ENCODE measurements at places on chromosomes 1 and 21.

- no peak for DNase-seq
Measured at GRCh38 chr1:113002297-113002696, 46.3 kb upstream of the SLC16A1 start.

GRCh38 chr1:155064111-155064831 lies 731 bp downstream of the EFNA4 start:
- DNase-seq, result peak; percentile 46

- DNase-seq, result no peak
Measured at GRCh38 chr1:201732351-201732750, 96.6 kb upstream of the IPO9 start.

GRCh38 chr1:209627027-209627731 lies 25.0 kb downstream of the LAMB3 start:
- DNase-seq, result no peak

DNA sequence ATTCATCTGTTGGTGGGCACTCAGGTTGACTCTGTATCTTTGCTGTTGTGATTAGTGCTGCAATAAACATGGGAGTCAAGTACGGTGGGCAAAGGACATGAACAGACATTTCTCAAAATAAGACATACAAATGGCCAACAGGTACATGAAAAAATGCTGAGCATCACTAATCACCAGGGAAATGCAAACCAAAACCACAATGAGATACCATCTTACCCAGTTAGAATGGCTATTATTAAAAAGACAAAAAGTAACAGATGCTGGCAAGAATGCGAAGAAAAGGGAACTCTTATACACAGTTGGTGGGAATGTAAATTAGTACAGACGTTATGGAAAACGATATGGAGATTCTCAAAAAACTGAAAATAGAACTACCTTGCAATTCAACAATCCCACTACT lies 98.9 kb downstream of the TMEM53 start:
- DNase-seq, result no peak

GRCh38 chr1:89611721-89612120 lies 21.2 kb upstream of the LRRC8C start:
- no peak for DNase-seq

DNA sequence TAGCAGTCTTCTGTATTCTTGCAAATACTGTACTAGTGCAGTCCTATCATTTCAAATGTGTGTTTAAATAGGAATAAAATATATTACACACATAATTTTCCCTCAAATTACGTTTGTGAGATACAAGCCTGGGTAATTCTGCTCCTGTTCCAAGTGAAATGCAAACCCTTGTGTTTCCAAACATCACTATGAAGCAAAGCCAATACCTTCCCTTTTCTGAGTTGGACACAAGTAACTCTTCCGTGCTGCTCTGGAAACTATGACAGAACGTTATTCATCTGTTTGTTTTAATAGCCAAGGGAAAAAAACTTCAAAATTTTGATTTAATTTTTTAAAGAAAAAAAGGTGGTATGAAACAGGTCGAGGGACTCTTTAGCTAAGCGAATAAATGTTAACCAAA lies 73.7 kb upstream of the UBE2U start:
- DNase-seq, result no peak

- DNase-seq, result peak; percentile 88
Measured at GRCh38 chr1:36160949-36161485, 5.1 kb downstream of the MAP7D1 start.

DNA sequence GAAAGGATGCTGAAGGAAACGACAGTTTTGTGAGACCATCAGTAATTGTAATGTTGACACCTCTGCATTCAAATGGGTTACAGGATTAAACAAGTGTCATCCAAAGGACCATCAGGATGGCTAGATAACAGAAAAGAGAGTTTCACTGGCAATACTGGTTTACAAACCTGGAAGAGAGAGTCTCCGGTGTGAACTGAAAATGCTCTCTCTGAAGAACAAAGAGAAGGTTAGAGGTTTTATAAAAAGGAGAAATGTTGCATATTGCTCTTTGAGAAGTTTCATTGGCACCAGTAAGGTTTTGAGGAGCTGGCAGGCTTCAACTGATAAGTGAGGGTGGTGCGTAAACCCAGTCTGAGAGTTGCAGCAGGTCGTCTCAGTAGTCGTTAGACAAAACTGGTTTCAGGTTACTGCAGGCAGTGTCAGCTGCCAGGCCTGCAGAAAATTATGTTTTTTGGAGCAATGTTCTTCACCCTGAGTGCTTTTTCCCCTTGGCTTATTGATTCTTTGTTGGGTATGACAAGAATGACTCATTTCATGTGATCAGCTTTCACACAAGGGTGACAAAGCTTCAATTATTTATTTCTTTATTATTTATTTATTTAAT lies 42.2 kb downstream of the KCNK1 start:
- no peak for DNase-seq

DNA sequence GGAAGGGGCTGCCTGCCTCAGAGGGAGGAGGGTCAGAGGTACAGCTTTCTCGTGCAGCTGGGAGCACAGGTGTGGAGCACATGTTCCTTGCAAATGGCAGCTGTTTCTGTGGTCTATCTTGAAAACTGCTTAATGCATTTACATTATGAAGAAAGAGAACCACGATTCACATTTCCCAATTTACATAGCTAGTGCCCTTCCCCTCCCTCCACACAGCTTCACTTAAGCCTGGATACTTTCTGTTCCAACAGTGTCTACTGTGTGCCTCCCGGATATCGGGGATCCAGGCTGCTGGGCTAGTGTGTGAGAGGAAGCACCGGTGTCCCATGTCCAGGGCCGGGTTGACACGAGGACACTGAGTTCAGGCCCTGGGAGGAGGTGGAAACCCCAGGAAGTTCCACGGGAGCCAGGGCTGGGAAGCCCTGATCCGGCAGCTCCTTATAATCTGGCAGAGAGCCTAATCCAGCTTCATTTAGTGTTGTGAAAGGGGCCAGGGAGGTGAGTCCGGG lies 31.6 kb downstream of the TMCC2 start:
- DNase-seq, result peak; percentile 67

GRCh38 chr1:29033829-29034466 lies 89.8 kb downstream of the TMEM200B start:
- DNase-seq, result no peak

DNA sequence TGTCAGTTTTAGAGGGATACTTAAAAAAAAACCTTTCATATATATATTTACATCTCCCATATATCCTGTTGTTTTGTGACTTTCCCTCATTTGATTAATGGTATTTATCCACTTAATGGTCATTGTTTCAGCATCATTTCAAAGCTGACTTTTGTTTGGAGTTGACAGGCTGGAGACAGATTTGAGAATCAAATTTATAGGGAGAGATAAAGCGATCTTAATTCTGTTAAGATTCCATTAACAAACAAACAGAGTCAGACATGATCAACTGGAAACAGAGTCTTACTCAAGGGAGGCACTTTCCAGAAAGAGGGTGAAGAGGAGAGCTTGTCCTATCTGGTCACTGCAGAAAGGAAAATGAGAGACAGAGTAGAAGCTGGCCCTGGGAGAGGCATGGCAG lies 283.4 kb downstream of the TTLL7 start:
- DNase-seq, result no peak

DNA sequence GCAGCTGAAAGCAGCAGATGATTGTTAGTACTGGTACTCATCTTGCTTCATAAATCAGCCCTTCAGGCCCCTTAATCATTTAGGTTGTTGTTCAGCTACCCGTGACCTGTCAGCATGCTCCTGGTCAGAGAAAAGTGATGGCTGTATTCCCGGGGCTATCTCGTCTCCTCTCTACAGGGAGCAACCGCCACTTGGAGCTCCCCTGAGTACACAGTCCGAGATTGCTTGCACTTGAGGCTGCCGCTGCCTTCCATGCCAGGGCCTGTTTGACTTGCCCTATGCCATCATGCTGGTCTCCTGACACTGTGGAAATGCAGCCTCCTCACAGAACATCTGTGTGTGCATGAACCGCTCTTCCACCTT lies 97.5 kb downstream of the SPATA46 start:
- no peak for DNase-seq

GRCh38 chr1:6634371-6635052 lies 9.8 kb downstream of the THAP3 start:
- DNase-seq, result peak; percentile 91

DNA sequence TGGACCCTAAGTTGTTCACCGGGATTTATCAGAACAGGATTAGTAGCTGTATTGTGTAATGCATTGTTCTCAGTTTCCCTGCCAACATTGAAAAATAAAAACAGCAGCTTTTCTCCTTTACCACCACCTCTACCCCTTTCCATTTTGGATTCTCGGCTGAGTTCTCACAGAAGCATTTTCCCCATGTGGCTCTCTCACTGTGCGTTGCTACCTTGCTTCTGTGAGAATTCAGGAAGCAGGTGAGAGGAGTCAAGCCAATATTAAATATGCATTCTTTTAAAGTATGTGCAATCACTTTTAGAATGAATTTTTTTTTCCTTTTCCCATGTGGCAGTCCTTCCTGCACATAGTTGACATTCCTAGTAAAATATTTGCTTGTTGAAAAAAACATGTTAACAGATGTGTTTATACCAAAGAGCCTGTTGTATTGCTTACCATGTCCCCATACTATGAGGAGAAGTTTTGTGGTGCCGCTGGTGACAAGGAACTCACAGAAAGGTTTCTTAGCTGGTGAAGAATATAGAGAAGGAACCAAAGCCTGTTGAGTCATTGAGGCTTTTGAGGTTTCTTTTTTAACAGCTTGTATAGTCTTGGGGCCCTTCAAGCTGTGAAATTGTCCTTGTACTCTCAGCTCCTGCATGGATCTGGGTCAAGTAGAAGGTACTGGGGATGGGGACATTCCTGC lies 3.9 kb upstream of the OLFML3 start:
- DNase-seq, result no peak

- DNase-seq, result no peak
Measured at GRCh38 chr1:74396462-74396861, 115.9 kb downstream of the LRRC53 start.

- DNase-seq, result no peak
Measured at GRCh38 chr1:165265196-165265838, 91.2 kb downstream of the LMX1A start.

All from SJCRH30 (cell line).